Lower leg skin (tissue), 4 donors: ENCODE measurements at places on chromosomes 7 and 10. TPM values are rescaled to one million over a fixed set of nuclear protein-coding genes. Genes with fewer than 3 reads are reported as not detected.

DNA sequence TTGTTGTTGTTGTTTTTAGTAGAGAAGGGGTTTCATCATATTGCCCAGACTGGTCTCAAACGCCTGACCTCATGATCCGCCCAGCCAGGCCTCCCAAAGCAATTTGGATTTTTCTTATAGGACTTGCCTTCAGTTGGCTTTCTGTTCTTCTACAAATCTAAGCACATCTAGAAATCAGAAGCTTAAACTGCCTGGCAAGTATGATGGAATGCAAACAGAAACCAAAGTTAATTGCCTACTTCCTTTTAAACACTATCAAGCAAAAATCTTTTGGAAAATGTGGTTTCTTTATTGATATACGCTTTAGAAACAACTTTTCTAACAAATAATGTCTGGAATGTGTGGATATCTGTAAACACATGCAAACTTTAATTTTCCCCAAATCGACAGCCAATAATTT lies 64.9 kb downstream of the USP6NL start:
- DNase-seq, result no peak

- no peak for DNase-seq
Measured at GRCh38 chr10:107059872-107060271, 104.6 kb downstream of the SORCS1 start.

Gene TMEM176A
- 4.8 TPM for total RNA-seq

Gene IGF2BP3
- 0.15 TPM for total RNA-seq

DNA sequence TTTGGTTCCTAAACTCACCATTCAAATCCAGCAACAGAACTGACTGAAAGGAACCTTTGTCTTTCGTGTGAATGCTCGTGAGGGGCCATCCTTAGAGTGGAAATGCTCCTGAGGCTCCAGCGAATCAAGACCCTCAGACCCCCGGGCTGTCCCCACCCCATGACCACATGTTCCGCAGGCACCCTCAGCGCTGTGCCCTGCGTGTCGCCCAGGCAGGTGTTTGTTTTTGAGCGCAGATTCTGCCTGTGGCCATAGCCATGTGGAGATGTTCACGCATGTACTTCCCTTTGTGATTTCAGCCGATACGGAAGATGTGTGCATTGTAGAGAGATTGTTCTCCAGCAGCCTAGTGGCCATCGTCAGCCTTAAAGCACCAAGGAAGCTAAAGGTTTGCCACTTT lies 24.2 kb downstream of the WIPI2 start:
- DNase-seq, result no peak

- DNase-seq, result no peak
Measured at GRCh38 chr10:14665304-14665703, 109.4 kb downstream of the FAM107B start.
